ENCODE measurements at places on chromosomes 6 and 20.

- H3K27ac ChIP-seq: no peak overlapping the region
- DNase-seq: no peak
- no peaks in the 10 kb centered on the region for H3K36me3 ChIP-seq
- H3K4me1 ChIP-seq: peaks cover 2% of the 10 kb centered on the region
Measured at GRCh38 chr6:112037783-112038216, 16.1 kb upstream of the CCN6 start.

DNA sequence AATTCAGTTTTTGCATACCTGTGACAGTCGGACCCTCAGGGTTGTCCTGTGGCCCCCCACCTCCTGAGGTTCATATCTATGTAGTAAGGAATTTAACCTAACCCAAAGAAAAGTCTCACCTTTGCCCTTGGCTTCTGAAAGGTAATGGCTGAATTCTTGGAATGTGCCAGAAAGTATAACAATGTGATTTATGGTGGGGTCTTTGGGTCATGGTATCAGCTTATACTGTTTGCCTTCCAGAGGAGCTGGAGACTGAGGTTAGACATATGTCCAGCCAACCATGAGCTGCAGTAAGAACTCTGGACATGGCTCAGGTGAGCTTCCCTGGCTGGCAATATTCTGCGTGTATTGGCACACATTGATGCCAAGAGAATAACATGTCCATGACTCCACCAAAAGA, 26.9 kb downstream of the DDX43 start:
- DNase-seq: no peak
- no peaks in the 10 kb centered on the region for H3K27me3 ChIP-seq
- no peak overlapping the region for H3K4me3 ChIP-seq
- H3K27ac ChIP-seq: peak overlapping the region; percentile 83
- H3K4me1 ChIP-seq: peaks cover 23% of the 10 kb centered on the region

- no peaks in the 10 kb centered on the region for H3K4me1 ChIP-seq
- no peak overlapping the region for H3K27ac ChIP-seq
- DNase-seq: no peak
- H3K4me3 ChIP-seq: no peak overlapping the region
Measured at GRCh38 chr6:149306967-149307366, 10.5 kb upstream of the TAB2 start.

DNA sequence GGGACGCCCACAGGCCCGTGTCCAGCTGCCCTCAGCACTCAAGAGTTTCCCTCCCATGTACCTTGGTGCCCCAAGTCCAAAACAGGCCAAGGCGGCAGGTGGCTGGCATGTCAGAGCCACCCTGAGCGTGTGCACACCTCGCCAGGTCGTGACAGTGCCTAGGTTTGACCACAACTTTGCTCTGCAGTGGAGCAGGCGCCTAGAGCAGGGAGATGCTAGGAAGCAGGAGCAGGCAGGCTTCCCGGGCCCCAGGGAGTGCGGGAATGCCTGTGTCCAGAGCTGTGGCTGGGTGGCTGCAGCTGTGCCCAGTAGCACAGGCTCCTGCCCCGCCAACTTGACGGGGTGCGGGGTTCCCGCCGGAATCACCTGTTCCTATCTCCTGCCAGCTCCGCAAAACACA, 380.8 kb upstream of the IMPG1 start:
- no peaks in the 10 kb centered on the region for H3K4me1 ChIP-seq
- peak; percentile 70 for DNase-seq
- H3K36me3 ChIP-seq: no peaks in the 10 kb centered on the region
- no peaks in the 10 kb centered on the region for H3K27me3 ChIP-seq
- H3K4me3 ChIP-seq: no peak overlapping the region

DNA sequence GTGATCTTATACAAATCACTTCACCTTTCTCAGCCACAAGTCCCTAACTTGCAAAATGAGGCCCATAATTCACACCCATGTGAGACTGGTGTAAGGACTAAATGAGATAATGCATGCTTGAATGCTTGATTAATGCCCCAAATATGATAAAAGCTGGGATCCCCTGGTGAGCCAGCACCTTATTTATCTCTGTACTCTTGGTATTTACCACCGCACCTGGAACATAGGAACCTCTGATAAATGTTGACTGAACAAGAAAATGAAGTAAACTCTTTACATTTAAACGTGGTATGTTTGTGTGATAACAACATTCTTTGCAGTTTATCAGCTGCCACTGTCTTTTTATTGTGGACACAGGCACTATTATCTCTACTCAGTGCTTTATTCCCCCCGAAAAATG, 2.5 kb upstream of the APOBEC2 start:
- peaks cover 12% of the 10 kb centered on the region for H3K4me1 ChIP-seq
- H3K27me3 ChIP-seq: no peaks in the 10 kb centered on the region
- no peak overlapping the region for H3K27ac ChIP-seq
- no peak for DNase-seq
- H3K36me3 ChIP-seq: peaks cover 19% of the 10 kb centered on the region
- no peak overlapping the region for H3K4me3 ChIP-seq
